ENCODE measurements at places on chromosomes 16 and 17.

DNA sequence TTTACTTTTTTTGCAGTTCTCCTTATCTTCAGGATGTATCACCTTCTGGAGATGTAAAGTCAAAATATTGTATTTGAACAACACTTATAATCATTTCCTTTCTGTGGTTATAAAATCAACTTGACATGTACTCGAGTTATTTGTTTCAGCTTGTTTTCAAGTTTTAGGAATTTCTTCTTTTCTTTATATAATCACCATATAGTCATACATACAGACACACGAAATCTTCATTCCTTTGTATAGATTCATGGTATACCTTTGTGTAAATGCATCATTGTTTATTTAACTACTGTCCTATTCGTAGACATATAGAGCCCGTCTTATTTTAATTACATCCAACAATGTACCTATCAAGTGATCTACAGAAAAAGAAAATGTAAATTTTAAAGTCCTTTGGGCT is 40.1 kb downstream of the CMC2 start:
- no peak for DNase-seq

DNA sequence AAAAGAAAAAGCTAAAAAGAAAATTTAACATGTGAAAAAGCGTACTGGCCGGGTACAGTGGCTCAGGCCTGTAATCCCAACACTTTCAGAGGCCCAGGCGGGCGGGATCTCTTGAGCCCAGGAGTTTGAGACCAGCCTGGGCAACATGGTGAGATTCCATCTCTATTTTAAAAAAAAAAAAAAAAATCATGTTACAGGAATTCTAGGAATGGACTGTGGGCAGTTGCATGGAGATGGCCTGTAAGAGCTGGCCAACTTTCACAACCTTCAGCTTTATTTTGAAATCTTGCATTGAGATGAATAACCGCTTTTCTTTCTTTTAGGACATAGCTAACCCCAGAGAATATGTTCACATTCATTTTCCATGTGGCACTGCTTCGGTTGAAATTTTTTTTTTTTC is 8.2 kb upstream of the CIAO3 start:
- DNase-seq: no peak

- DNase-seq: peak; percentile 29
These were observed 6.2 kb downstream of the CNP start for GRCh38 chr17:41972571-41973407.

DNA sequence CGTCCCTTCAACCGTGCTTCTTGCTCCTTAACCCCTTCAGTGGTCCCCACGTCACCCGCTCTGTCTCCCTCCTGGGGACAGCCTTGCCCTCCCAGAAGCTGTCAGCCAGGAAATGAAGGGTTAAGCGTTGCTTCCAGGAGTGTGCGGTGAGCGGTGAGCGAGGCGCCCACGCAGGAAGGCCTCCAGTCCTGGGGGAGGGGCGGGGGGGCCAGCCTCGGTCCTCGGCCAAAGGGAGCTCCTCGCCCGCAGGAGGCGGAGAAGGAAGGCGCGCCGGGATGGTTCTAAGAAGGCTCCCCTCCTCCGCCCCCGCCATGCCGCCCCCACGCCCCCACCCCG is 2.3 kb downstream of the RBFOX3 start:
- DNase-seq: peak; percentile 64

- DNase-seq: no peak
These were observed 985 bp upstream of the SLFN12 start for GRCh38 chr17:35433075-35433894.

- no peak for DNase-seq
These were observed 246.4 kb downstream of the XYLT1 start for GRCh38 chr16:17224350-17224749.

GRCh38 chr16:85521552-85522307 is 91.4 kb upstream of the GSE1 start:
- peak; percentile 63 for DNase-seq

DNA sequence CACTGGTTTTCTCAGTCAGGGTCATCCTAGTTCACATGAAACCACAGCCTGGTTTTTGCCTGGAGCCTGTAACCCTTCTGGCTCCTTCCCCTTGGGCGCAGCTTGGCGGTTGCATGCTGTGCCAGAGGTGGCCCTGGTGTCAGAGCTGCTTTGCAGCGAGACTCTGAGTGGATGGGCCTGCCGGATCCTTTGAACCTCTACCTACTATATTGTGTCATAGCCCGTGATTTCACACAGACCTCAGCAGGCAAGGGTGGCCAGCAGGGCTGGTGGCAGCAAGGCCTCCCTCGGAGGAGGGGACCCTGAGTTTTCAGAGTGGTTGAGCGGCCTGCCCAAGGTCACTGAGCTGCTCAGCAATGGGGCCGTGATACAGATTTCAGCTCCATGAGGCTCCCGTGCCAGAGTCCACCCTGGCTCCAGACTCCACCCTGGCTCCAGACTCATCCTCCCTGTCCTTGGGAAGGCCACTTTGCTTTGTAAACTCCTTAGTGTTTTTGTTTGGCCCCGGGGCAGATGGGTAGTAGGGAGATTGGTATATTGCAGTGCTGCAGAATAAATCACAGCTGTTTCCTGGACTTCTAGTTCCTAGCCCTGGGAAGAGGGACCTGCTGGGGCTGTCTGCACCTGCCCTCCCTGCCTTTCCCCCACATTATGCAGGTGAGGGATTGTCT is 9.7 kb downstream of the MPRIP start:
- no peak for DNase-seq

DNA sequence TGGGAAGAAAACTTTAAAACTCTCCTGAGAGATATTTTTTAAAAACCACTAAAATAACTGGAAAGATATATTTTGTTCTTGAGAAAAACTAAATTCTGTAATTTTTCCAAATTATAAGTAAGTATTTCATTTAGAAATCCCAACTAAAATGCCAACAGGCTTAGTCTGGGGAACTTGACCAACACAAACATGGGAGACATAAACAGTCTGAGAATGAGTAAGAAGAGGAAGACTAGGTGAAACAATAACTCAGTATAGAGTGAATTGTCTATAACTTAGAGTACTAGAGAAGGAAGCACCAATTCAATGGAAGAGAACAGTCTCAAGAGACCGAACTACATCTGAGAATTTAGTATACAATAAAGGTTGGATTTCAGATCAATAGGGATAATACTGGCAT is 2.9 kb downstream of the CMTM1 start:
- no peak for DNase-seq

DNA sequence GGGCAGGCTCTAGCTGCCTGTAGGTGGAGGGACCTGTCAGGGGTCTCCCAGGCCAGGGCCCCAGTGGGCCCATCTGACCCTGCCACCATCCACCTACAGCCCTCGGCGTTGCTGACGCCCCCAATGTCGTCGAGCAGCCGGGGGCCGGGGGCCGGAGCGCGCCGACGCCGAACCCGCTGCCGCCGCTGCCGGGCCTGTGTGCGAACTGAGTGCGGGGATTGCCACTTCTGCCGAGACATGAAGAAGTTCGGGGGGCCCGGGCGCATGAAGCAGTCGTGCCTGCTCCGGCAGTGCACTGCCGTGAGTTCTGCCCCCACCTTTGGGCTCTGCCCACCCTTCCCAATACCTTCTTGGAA is 2.2 kb downstream of the FBXL19 start:
- no peak for DNase-seq

DNA sequence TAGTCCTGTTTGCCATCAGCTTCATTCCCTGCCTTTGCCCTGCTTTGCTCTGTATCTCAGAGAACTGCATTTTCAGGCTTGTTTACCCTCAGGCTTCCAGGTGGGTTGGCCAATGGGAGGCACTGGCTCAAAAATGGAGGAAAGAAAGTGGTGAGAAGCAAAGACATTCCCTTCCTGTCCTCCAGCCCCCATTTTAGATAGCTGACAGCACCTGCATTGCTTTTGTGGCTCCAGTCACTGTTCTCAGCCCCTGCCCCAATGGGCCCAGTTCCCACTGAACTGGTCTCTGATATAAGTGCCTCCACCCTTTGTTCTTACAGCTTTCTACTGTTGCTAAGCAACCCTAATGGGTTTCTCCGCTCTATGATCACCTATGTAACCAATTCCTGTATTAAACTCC is 19.4 kb upstream of the SDK2 start:
- no peak for DNase-seq

GRCh38 chr17:41962111-41962510 is 4.5 kb upstream of the CNP start:
- no peak for DNase-seq
